Stimulated activated CD4-positive, alpha-beta T cell treated with anti-CD3 and anti-CD28 coated beads, Interleukin-12 subunit alpha, Interleukin-12 subunit beta, amount 100 ng/mL, for 48 hours (primary cell): ENCODE measurements at places on chromosomes 2 and 18.

DNA sequence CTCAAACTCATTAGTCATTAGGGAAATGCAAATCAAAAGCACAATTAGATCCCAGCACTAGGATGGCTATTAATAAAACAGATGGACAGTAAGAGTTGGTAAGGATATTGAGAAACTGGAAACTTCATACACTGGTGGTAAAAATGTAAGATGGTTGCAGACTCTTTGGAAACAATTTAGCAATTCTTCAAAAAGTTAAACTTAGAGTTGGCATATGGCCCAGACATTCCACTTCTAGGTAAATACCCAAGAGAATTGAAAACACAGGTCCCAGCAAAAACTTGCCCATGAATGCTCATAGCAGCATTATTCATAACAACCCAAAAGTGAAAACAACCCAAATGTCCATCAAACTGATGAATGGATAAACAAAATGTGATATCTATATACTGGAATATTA lies 84.9 kb upstream of the ZFP36L2 start:
- DNase-seq, result no peak

GRCh38 chr2:156343940-156344301 lies 11.4 kb upstream of the NR4A2 start:
- DNase-seq, result no peak

DNA sequence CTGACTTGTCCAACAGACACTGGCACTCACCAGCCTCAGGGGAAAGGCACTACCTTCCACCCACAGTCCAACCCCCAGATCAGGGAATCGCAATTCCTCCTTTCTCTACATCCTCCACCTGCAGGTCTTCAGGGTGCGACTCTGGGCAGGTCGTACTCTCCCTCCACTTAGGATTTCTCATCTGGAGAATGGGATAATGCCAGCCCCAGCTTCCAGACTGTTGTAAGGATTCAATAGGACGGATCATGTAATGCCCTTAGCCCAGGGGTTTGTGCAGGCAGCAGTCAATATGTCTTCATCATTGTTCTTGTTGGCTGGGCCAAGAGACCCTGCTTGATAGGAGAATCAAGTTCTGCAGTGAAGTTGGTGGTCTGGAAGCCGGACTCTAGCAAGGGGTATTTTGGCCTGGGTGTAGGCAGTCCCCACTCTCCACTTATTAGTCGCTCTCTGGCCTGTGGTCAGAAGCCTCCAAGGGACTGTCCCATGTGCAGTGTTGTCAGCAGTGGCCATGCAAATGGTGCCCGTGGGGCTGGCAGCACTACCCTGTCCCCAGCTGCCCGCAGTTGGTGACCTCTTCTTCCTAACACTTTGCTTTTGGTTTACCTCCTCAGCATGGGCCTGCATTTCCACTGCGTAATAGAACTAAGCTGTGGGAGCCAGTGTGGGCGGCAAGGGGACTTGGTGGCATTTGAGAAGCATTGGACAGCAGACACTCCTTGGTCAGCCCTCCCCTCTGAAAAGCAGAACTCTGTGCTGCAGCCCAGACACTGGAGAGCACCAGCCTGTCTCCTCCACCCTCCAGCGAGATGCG lies 172.4 kb upstream of the HS6ST1 start:
- DNase-seq, result no peak

DNA sequence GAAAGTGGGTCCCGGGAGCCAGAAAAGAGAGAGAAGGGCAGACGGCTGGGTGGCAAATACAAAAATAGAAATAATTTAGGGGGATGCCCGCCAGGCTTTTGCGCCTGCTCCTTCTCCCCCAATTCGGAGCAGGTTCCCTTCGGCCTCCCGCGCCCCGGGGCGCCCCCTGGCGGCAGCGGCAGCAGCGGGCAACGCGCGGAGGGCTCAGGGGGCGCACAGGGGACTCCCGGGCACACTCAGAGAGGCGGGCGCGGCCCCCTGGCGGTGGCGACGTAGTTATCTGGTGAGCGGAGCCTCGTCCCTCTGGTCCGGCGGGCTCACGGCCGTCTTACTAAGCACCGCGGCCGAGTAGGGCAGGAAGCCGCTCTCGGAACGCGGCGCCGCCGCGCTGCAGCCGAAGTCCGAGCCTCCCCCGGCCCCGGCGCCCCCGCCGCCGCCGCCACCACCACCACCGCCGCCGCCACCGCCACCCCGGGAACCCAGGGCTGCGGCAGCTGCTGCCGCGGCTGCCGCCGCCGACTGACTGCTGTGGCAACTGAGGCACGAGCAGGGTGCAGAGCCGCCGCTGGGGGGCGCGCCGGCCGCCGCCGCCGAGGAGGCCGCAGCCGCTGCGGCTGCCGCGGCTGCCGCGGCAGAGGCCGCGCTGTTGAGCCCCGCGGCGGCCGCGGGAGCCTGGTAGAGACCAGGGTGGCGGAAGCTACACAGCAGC lies 3.8 kb downstream of the EVX2 start:
- DNase-seq, result no peak

- no peak for DNase-seq
Measured at GRCh38 chr2:45567974-45568789, 42.9 kb downstream of the SRBD1 start.

DNA sequence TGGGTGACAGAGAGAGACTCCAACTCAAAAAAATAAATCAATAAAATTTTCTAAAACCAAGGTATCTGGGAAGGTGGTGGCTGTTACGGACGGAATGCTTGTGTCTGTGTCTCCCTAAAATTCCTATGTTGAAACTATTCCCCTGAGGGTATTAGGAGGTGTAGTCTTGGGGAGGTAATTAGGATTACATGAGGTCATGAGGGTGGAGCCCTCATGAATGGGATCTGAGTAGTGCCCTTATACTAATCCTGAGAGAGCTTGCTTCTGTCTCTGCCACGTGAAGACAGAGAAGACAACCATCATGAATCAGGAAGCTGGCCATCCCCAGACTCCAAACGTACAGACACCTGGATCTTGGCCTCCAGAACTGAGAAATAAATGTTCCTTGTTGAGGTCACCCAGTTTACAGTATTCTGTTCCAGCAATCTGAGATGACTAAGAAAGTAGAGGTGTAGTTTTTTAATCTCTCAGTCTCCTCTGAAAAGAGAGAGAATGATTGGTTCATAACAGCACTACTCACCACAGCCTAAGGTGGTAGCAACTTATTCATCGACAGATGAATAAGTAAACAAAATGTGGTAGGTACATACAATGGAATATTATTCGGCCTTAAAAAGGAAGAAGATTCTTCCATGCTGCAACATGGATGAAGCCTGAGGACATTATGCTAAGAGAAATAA lies 38.4 kb downstream of the TGFBRAP1 start:
- DNase-seq, result no peak

DNA sequence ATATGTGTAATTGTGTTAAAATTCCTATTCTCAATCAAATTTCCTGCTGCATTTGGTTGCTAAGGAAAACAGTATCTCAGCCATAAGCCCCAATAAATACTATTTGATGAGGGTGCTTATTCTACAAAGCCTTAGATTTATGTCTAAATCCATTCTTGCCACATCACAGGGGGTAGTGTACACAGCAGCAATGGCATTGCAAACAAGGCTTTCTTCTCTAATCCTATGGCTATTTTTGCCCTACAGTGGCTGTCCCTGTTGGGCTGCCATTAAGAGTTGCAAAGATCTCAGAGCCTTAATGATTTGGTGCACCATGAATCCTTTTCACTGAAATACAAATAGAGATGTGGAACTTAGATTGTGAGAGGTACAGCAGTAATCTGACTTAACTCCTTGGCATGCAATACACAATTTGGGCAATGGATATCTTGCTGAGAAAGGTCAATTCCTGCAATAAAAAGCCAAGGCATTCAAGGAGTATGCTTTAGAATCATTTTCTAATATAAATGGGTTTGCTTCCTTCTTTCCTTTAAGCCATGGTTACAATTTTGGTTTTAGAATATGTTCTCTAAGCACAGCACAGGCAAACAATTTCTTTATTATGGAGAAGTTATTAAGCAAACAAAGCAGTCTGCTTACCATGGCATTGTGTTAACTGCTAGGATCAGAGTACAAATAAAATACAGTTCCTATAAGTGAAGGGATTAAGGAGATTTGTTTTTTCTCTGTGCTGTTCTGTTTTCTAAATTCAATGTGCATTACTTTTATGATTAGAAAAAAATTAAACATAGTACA lies 69.8 kb upstream of the CD302 start:
- no peak for DNase-seq

- DNase-seq, result peak; percentile 17
Measured at GRCh38 chr18:44895176-44895798, 214.6 kb downstream of the SETBP1 start.

- DNase-seq, result no peak
Measured at GRCh38 chr2:9971105-9971818, 19.8 kb downstream of the GRHL1 start.

- no peak for DNase-seq
Measured at GRCh38 chr2:45009928-45010701, 863 bp upstream of the SIX2 start.
